CD4-positive, alpha-beta T cell treated with Interleukin-4 for 1 hour (primary cell): ENCODE measurements at places on chromosomes 7 and 10.

GRCh38 chr7:92586841-92587240 is 3.3 kb downstream of the FAM133B start:
- DNase-seq, result no peak

GRCh38 chr10:48478980-48479811 is 125.7 kb downstream of the ARHGAP22 start:
- DNase-seq, result no peak

DNA sequence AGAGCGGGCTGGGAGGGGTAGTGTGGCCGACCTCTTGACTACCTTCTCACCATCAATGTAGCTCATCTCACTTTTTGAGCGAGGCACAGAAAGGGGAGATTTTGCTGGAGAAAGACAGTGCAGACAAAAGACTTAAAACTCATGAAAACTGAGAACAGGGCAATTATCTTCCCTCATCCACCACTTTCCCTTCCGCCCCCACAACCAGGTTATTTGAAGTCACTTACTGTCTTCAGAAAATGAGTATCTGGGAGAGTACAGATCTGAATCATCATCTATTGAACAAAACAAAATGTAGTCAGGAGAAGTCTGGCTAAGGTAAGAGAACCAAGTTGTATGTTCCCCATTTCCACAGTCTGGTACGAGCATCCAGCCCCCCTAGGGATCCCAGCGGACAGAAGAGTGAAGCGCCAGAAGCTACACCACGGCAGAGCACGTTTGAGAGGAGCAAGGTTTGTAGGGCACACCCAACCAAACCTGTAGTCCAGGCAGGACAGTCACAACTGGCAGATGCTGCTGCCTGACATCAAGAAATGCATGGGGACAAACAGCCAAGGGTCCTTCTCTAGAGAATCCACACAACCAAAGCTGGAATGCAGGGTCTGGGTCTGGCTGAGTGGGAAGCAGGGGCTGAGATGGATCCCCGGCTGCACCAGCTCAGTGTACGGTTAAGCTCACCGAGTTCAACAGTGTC is 93.4 kb upstream of the PDLIM1 start:
- DNase-seq, result no peak

DNA sequence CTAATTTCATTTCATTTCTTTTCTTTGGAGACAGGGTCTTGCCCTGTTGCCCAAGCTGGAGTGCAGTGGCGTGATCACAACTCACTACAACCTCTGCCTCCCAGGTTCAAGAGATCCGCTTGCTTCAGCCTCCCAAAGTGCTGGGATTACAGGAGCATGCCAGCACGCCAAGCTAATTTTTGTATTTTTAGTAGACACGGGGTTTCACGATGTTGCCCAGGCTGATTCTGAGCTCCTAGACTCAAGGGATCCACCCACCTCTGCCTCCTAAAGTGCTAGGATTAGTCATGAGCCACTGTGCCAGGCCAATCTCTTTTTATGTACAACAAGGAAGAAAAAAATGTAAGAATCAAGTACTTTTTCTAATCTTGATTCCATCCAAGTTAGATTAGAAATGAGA is 10.7 kb upstream of the KMT2E start:
- DNase-seq, result no peak

DNA sequence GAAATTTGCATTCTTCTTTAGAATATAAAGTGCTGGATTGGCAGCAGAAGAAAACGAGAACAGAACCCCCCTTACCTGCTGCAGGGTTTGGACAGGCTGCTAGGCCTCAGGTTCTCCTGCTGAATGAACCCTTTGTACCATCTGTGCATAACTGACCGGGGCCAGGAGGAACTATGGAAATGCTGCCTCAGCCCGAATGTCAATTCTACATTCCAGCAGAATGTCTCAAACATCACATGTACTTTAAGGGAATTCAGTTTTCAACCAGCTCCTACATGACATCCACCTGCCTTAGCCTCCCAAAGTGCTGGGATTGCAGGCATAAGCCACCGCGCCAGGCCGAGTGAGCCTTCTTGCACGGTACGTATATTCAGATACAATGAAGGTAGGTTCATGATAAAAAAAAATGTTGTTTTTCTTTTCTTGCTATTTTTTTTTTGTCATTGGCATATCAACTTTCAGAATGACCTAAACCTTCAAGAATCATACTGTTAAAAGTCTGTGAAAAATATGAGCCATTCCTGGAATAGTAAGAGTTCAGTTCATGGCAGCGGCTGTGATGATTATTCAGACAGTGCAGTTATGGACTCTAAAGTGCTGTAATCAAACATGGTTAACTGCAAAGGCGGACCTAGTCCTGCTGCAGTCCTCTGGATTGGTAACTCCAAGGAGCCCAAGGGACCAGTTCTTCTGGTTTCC is 84.4 kb upstream of the TNS3 start:
- DNase-seq, result no peak
